NK-92 treated with Interleukin-12 subunit alpha and Interleukin-12 subunit beta, amount 100 ng/mL, for 24 hours (cell line): ENCODE measurements at places on chromosomes 13 and 19.

- DNase-seq: no peak
Measured at GRCh38 chr13:69553976-69554375, 553.6 kb upstream of the ATXN8OS start.

DNA sequence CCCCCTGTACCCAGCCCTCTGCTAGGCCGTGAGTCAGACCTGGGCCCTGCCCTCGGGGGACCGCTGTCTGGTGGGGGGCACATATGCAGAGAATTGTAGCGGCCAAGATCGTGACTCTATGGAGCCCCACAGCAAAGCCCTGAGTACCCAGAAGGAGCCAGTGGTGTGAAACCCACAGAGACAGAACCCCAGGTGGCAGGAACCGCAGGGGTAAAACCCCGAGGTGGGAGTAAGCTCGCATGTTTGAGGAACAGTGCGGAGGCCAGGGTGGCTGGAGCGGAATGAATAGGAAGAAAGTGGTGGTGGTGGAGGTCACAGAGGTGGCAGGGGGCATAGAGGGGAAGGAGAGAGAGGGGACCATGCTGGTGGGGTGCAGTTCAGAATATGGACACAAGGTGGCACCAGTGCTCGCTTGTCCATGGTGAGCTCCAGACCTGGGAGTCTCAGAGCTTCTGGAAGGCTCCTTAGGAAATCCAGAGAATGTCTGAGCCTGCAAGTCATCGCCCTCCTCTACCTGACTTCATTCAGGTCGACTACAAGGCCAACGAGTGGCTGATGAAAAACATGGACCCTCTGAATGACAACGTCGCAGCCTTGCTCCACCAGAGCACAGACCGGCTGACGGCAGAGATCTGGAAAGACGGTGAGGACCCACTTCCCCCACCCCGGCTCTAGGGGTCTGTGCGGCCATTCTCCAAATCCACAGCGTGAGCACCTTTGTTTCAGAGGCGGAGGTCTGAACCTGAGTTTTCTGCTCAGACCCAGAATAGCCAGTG lies 48.9 kb downstream of the MYH14 start:
- DNase-seq: no peak

DNA sequence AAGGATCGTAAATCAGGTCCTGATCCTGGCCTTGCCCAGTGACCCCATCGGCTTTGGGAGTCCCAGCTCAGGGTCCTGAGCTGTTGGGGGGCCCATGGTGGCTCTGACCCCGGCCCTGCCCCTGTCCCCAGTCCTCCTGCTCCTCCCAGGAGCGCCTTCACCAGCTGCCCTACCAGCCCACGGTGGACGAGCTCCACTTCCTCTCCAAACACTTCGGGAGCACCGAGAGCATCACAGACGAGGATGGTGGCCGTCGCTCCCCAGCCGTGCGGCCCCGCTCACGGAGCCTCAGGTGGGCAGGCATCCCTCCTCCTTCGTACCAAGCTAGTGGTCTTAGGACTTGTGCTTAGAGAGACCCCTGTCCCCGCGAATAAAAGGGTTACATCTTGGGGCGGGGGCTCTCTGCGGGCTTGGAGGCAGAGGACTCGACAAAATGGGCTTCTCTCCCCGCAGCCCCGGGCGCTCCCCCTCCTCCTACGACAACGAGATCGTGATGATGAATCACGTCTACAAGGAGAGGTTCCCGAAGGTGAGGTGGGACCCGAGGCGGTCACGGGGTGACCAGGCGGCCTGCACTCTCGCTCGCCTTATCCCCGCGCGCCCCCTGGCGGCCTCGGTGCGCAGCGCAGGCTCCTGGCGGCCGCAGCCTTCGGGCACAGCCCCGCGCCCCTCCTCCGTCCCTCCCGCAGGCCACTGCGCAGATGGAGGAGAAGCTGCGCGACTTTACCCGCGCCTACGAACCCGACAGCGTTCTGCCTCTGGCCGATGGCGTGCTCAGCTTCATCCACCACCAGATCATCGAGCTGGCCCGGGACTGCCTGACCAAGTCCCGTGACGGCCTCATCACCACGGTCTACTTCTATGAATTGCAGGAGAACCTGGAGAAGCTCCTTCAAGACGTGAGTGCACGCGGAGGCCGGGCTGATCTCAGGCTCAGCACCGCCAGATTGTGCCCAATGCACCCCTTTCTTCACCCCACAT lies 9.1 kb downstream of the MAST1 start:
- peak; percentile 67 for DNase-seq

GRCh38 chr19:18504886-18505610 lies 16.8 kb downstream of the ELL start:
- no peak for DNase-seq

DNA sequence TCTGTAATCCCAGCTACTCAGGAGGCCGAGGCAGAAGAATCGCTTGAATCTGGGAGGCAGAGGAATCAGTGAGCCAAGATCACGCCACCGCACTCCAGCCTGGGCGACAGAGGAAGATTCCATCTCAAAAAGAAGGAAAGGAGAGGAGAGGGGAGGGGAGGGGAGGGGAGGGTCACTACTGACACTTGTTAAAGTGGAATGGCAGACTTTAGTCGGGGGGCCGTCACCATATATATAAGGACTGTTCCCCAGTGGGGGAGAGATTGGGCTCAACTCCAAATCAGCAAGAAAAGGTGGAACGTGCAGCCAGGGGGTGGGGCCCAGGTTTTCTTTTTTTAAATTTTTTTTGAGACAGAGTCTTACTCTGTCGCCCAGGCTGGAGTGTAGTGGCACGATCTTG lies 26.2 kb downstream of the TPT1 start:
- no peak for DNase-seq

DNA sequence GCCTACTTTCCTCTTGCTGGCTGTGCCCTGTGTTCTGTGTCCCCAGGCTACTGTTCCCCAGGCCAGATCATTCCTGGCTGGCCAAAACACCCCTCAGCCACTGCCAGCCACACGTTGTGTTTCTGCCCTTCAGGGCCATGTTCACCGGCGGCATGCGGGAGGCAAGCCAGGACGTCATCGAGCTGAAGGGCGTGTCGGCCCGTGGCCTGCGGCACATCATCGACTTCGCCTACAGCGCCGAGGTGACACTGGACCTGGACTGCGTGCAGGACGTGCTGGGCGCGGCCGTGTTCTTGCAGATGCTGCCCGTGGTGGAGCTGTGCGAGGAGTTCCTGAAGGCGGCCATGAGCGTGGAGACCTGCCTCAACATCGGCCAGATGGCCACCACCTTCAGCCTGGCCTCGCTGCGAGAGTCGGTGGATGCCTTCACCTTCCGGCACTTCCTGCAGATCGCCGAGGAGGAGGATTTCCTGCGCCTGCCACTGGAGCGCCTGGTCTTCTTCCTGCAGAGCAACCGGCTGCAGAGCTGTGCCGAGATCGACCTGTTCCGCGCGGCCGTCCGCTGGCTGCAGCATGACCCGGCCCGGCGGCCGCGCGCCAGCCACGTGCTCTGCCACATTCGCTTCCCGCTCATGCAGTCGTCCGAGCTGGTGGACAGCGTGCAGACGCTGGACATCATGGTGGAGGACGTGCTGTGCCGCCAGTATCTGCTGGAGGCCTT lies 15.8 kb upstream of the CRTC1 start:
- no peak for DNase-seq

GRCh38 chr19:50204811-50205675 lies 1.6 kb downstream of the MYH14 start:
- no peak for DNase-seq

- no peak for DNase-seq
Measured at GRCh38 chr19:4693471-4694121, 23.5 kb upstream of the MYDGF start.

GRCh38 chr13:31733066-31733465 lies 6.3 kb upstream of the RXFP2 start:
- DNase-seq: no peak

- DNase-seq: no peak
Measured at GRCh38 chr13:99665711-99666110, 164.4 kb downstream of the TM9SF2 start.

DNA sequence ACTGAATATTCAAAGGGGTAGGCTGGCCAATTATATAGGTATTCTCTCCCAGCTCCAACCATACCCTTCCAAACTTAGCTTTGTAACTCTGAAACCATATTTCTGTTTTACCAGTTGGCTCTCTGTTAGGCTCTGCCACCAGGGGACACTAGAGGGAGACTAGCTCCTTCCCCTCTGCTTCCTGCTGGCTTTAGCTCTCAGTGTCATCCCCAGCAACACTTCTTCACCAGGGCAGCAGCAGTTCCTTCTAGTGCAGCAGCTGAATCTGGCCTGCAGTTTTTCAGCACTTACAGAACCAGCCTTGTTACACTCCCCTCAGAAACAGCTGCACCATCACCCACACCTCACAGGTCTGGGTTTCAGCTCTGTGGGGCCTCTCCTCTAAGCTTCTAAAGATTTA lies 51.0 kb upstream of the DOCK9 start:
- no peak for DNase-seq

- no peak for DNase-seq
Measured at GRCh38 chr13:34467450-34468083, 474.5 kb upstream of the NBEA start.

- DNase-seq: no peak
Measured at GRCh38 chr19:6273701-6274601, 5.8 kb downstream of the MLLT1 start.

DNA sequence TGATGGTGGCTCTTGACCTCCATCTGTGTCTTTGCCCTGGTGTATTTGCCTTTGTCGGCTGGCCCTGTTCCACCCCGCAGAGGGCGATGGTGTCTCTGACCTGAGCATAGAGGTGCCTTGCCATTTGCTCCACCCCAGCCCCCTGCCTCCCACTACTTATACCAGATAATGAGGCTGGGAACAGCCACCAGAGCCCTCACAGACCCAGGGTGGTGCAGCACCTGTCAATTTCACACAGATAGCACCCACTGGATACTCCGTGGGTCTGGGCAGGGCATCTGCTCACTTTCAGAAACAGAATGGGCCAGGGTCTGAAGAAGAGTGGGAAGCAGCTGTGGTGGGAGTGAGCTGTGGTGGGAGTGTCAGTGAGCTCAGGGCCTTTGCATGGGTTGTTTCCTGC lies 4.1 kb downstream of the ZNF536 start:
- DNase-seq: no peak

GRCh38 chr13:93680329-93680728 lies 453.7 kb downstream of the GPC6 start:
- DNase-seq: no peak
